ENCODE measurements at places on chromosomes 7 and 10.
A peak's percentile ranks its signal among the peaks of the same experiment; 100 is the strongest.

DNA sequence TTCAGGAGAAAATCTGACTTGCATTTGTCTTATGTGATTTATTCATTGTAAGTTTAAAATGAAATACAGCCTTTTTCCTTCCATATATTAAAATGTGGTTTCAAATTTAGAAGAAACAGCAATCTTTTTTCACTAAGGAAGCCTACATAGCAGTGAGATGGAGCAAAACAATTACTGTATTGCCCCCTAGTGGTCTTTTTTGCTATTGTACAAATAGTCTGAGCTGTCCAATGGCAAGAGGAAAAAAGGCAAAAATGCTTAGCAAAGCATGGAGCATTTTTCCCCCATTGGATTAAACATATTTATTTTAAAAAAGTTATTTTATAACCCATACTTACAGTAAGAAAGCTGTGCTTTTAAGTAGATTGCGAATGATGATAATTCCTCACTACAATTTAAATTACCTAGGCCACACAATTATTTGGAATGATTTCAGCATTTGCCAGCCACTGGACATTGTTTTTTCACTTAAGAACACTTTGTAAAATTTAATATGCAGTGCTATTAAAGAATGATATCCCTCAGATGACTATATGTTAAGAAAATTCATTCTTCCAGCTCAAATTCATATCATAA, 119.5 kb downstream of the CPED1 start:
- no peak for DNase-seq

DNA sequence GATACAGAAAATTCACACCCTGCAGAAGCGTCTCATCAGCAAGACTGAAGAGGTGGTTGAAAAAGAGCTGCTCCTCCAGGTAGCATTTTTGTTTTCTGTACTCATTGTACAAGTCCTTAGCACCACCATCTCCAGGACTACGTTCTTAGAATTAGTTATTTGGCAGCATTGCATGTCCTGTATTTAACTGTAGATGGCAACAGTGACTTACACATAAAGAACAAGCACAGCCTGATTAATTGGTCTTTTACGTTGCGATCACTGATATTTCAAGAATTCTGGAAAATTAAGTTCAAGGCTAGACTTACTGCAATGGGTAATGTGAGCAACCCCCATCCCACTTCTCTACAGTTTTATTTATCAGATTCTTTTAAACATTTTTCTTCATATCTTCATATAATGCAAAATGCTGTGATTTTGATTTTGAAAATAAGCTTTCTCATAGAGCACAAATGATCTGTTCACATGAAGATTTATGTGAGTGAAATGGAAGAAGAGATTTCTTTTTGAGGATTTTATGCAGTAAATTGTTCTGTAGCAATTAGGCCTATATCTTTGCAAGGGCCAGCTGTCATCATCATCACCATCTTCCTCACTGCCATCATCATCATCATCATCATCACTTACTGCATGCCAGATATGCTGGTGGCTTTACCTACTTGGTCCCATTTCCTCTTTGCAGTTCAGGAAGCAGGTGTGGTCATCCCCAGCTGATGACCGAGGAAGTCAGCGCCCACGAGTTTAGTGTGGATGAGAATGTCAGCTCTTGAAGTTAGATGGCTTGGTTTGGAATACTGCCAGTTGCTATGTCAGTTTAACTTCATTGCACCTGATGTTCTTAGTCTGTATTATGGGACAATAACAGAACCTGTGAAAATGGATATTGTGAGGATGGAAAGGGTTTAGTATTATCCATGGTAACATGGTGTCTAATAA, 53.4 kb downstream of the CFAP58 start:
- peak; percentile 17 for DNase-seq

DNA sequence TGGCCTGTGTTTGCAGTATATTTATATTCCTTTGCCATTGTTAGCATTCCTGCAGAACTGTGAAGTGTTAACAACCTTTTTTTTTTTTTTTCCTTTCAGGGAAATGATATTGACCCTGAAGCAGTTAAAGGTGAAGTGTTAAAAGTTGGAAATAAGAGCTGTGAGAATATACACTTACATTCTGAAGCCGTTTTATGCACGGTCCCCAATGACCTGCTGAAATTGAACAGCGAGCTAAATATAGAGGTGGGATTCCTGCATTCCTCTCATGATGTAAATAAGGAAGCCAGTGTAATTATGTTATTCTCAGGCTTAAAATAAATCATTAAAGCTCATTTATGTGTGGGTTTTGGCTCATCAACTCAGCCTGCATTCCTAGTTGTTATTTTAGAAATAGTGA, 92.8 kb upstream of the CAPZA2 start:
- no peak for DNase-seq

DNA sequence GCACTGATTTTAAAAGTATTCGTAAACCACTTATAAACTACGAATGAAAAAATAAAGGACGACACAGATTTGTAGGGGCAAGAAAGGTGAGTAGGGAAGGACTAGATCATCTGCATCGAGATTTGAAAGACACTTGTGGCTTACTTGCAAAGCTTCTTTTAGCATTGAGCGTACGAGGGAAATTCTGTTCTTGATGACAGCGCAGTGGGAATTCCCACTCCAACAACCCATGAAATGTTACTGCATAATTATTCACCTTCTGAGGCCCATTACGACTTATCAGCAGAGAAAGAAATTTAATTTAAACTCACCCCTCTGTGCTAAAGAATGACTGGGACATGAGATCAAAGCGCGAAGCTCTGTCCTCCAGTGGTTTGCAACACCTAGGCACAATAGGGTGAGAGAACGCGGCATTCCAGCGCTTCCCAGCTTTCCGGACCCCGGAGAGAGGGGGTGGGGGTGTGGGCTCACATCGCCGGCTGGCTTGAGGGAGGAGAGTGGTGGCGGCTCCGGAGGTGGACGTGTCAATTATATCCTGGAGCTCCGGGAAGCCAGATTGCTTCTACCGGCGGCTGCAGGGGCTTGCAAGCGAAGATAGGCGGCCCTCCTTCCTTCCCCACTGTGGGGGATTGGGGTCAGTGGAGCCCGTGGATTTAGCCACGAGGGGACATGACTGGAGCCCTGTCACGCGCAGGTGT, 10.3 kb downstream of the SP8 start:
- no peak for DNase-seq

DNA sequence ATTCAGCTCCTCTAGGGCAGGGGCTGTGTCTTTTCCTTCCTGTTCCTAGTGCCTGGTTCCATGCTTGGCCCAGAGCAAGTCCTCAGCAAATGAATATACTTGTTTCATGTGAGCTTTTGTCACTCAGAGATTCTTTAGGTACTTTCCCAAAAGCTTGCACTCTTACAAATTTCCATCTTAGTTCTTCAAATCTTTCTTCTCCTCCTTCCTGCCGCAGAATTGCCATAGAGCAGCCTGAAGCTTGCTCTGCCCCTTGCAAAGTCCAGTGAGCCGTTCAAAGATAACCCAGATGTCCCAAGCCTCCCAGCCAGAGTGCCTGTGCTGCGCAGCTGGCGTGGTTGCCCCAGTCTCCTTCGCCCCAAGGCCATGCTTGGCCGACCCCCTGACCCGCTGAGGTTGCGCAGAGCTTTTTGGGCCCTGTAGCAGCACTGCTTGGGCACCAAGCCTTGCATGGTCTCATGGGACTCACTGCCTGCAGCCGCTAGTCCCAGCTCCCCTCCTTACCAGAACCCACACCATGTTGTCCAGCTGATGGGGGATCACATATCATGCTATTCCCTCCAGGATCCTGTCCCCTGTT, 20.7 kb downstream of the CHST3 start:
- DNase-seq: no peak

- DNase-seq: no peak
These were observed 7.3 kb upstream of the TRIP6 start for GRCh38 chr7:100859856-100860255.

DNA sequence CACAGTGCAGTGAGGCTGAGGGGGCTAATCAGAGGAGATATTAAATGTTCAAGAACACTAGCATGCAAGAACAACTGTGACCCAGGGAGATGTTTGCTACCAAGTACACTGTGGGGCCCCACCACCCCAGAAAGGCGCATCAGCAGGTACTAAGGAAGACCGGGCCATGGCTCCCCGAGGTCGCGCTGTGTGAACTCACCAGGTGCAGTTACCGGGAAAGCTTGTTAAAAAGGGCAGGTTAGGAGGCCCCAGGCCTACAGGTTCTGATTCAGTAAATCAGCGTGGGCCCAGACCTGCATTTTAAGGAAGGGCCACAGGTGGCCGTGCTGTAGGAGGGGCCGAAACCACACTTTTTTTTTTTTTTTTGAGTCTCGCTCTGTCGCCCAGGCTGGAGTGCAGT, 54.6 kb downstream of the TMEM209 start:
- DNase-seq: no peak

GRCh38 chr10:19728376-19728775, 87.9 kb upstream of the PLXDC2 start:
- no peak for DNase-seq

DNA sequence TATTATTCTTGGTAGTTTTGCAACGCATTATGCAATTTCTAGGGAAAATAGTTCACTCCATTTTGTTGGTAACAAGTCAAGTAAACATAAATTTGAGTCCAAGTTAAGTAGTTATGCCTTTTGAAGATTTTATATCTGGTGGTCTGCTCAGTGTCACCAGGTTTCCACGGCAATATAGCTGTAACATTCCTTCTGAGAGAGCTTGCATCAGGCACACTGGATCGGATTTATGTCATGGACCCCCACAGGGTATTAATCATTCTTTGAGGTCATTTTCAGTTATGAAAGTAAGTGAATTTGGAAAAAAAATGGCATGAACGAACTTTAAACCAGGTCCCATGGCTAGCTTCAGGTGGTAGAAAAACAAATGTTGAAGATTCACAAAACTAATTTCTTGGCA, 136.3 kb downstream of the POLR1F start:
- no peak for DNase-seq

DNA sequence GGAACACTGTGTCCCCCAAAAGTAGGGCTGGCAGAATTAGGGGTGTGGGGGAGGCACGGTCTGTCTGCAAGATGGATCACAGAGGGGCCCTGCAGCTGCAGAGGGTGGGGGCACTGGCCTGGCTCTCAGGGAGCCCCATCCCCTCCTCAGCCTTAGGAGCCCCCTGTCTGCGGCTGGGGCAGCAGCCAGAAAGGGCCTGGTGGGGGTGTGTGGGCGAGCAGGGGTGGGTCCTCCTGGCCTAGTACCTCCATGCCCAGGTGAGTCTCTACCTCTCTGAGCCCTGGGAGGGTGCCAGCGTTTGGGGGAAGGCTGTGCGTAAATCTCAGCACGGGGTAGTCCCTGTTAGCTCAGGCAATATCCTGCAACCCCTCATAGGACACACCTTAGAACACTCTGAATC, 280.5 kb upstream of the PPP2R2D start:
- DNase-seq: no peak

- no peak for DNase-seq
These were observed 112.8 kb upstream of the PDCD4 start for GRCh38 chr10:110758898-110759297.

Measured in retinal pigment epithelial cell (primary cell).